ENCODE measurements at places on chromosomes 12 and 14.

DNA sequence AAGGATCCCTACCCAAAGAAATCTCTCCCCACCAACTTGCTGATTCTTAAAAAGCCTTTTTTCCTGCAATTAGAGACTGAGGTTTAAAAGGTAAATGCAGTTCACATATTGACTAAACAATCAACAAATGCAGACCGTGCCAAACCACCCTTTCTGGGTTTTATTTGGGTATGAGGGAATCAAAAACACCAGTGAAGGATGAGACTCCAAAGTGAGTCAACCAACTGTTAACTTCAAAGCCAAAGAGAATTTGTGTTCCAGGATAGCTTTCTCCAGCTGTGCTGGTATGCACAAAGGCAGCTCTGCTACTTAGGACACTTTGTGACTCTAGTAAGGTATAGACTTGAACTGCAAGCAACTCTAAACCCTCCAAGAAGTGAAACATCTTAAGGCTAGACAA, 39.4 kb downstream of the RPS29 start:
- DNase-seq = no peak

- DNase-seq = no peak
These were observed 120.4 kb downstream of the CALM1 start for GRCh38 chr14:90517076-90517841.

GRCh38 chr12:91746976-91747375, 398.7 kb downstream of the BTG1 start:
- DNase-seq = no peak

DNA sequence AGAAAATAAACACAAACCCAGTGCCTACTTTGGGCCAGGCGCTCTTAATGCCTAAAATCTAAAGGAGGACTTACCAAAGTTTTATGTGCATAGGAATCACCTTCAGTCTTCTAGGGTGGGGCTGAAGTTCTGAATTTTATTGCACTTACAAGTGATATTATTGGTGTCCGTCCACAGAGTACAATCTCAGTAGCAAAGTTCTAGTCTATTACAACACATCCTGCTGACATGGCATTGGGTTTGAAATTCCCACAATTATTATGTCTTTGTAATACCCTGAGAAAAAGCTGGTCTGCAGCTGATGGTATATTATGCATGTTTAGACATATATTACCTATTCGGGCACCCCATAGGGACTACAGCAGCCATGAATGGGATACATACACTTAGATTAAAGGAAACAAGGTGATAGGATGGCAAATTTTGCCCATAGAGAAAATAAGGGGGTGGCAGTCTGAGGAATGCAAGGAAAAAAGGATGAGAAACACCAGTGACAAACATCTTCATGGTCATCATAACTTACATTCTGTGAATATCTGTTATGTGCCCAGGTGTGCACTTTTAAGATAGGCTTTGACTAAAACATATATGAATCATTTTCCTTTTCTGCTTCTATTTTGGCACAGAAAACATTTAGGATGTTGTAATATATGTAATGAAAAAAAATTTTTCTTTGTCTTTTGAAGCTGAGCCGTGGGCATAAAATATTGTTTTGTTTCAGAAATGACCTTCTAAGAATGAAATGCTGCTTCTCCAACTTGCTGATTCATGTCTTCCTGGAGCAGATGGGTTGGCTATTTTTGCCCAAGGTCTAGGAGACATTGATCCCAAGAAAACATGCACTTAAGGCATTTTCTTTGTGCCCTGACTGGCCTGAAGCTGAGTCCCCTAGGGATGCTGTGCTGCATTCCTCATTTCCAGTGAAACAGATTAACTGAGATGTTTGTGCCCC, 27.2 kb upstream of the ALG10 start:
- DNase-seq = no peak

GRCh38 chr12:104682790-104683279, 226.1 kb downstream of the CHST11 start:
- DNase-seq = no peak

GRCh38 chr12:93167331-93167730, 210.4 kb upstream of the NUDT4 start:
- DNase-seq = no peak

GRCh38 chr12:88935856-88936255, 355.6 kb upstream of the KITLG start:
- DNase-seq = no peak

- no peak for DNase-seq
These were observed 145.5 kb downstream of the SLC6A15 start for GRCh38 chr12:84767079-84767478.

DNA sequence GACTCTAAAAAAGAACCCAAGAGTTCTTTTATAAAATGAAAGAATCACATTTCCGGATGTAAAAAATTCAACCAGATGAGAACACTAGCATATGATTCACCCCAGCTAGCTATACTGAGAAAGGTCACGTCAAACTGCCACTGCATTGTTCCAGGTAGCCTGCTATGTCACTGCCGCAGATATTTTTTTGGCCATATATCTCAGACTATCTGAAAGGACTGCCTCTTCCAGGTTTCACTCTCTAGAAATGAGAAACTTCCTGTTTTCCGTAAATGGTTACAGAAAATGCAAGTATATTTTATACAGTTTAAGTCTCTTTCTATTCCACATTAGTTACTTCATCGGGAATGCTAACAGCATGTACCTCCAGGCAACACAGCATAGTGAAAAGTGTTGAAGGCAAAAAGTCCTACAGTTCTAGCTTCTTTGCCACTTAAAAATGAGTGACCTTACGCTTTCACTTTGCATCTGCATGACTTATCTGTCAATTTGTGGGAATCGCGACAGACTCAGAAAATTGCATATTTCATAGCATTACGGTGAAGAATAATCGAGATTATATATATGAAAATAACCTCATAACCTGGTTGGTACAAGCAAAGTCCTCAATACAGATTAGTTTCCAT, 105.2 kb downstream of the MED13L start:
- no peak for DNase-seq

- DNase-seq = no peak
These were observed at the start of gene NTN4 for GRCh38 chr12:95790033-95790916. TSS of gene NTN4 (minus strand) at chr12:95790764. CDS start at chr12:95790309, 455 bp downstream.
